ENCODE measurements at places on chromosomes 3 and 15. TPM values are rescaled to one million over a fixed set of nuclear protein-coding genes. Genes with fewer than 3 reads are reported as not detected.

- DNase-seq: no peak
These were observed 237.4 kb upstream of the UMPS start for GRCh38 chr3:124492824-124493223.

- no peak for DNase-seq
These were observed 51.6 kb downstream of the CHDH start for GRCh38 chr3:53794597-53794996.

GRCh38 chr3:61608711-61609110, 47.3 kb downstream of the PTPRG start:
- DNase-seq: no peak

DNA sequence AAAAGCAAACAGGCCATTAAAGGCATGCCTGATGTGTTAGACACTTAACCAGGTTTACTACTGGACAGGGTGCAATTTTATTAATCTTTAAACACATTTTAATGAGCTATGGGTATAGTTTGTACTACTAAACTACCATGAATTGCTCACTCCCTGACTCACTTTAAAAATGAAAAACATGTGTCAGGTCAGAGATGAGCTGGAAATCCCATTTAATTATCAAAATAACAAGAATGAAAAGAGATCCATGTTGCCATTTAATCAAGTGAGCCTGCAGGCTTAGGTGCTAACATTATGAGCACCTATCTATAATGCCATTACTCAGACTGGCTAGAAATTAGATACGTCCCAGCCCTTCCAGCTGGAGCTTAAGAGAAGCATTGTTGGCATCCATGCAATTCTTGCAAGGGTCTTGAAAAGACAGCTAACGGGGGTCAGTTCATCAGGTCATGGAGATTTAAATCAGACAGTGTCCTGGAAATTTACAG, 224.4 kb downstream of the THRB start:
- no peak for DNase-seq

FBXL2 gene
- 9.5 TPM for total RNA-seq

MAPKBP1 gene
- total RNA-seq: 23.7 TPM

- no peak for DNase-seq
These were observed 14.3 kb upstream of the ADPGK start for GRCh38 chr15:72797834-72798233.

DNA sequence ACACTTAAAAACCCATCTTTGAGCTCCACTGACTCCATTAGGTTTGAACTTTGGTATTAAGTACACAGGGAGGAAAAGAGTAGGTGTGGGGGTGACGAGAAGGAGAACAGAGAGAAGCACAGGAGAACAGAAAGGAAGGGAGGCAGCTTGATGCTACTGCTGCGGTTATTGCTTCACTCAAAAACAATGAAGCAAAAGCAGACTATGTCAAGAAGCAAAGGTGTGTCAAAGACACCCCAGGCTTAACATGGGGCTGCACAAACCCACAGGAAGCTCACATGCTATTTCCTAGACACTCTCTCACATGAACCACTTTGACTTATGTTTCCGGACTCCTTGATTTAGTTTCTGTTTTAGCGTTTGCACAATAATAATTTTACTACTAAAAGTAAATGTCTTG, 961.0 kb upstream of the CFAP20DC start:
- DNase-seq: no peak

COL6A5 gene
- total RNA-seq: not detected

DNA sequence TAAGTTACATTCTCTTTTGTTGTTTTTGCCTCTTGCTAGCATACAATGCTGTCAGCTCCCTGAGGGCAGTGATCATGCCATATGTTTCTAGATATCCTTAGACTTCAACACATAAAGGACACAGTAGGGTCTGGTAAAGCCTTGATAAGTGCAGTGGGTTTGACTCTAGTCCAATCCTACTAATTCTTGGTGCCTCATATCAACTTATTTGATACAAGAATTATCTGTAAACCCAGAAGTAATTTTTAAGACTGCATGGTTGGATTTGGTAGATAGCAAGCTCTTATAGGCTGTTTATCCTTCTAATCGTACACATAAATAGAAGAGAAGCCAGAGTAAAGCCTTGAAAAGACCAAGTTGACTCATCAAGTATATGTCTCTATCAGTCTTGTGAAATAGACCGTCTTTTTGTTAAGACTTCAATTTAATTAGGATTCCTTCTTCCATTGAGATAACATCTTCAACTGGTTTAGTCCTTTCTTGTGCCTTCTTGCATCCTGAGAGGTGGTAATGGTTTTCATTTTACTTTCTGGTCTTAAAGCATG, 265.6 kb upstream of the CDIN1 start:
- no peak for DNase-seq

DNA sequence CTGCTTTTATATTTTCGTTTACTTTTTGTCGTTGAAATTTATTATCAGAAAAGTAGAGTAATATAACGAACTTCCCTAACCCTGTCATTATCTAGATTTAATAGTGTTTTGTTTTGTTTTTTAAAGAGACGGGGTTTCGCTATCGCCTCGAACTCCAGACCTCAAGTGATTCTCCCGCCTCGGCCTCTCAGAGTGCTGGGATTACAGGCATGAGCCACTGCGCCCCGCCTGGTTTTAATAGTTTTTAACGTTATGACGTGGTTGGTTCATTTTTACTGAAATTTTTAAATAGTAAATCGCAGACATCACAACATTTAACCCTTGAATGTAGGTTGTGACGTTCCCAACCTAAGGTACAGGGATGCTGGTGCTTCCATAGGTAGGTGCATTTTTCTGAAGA, 1.0 kb downstream of the NGRN start:
- peak; percentile 43 for DNase-seq

PRSS50 gene
- 0.60 TPM for total RNA-seq

DNAH12 gene
- 0.45 TPM for total RNA-seq

DNA sequence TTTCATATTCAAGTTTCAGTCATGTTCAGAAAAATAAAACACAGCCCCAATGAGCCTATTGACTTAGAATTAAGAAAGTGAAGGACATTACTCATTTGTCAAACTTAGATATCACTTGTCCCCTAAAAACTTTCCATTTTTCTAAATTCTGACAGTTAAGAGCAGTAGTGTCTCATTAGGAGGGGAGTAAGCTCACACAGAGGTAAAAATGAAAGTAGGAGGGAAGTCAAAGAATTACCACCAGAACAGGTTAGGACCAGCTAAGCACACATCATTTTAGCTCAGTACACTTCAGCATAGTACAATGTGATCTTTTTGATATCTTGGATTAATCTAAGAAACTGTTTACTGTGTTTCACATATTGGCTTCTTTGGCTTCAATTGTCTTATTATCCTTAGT, 64.3 kb downstream of the OSTN start:
- no peak for DNase-seq

SCN11A gene
- total RNA-seq: under 0.01 TPM

DNA sequence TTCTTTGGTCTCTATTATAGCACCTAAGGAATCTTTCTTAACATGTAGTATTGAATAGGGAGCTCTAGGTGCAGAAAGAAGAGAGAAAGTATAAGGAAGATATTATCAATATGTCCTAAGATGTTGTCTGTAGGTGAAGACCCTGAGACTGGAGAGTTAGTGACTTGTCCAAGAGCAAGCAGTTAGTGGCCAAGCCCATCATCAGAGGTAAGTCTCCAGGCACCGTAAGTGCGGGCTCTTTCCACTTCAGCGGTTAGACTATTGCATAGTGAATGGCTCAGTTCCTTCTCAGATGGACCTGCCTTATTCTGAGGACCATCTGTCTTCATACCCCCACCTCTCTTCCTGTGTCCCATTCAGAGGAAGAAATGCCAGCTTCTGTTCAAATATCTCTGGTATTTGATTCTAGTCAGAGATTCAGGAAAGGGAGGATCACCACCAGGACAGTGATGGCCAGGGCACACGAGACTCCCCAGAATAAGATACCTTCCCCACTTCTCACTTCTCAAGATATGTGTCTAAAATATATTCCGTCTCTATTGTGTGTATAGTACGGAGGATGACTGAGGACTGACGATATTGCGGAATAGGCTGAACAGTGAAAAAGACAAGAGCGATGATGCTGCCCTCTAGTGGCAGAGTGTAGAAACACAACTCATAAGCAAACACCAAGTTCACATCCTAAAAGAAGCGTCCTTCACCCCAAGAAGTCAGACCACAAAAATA, 19.1 kb upstream of the ADGRG7 start:
- DNase-seq: peak; percentile 38

CCDC54 gene
- not detected for total RNA-seq

- DNase-seq: no peak
These were observed 72.3 kb upstream of the ICE2 start for GRCh38 chr15:60551147-60551780.

NEIL1 gene
- total RNA-seq: 36.1 TPM

DNA sequence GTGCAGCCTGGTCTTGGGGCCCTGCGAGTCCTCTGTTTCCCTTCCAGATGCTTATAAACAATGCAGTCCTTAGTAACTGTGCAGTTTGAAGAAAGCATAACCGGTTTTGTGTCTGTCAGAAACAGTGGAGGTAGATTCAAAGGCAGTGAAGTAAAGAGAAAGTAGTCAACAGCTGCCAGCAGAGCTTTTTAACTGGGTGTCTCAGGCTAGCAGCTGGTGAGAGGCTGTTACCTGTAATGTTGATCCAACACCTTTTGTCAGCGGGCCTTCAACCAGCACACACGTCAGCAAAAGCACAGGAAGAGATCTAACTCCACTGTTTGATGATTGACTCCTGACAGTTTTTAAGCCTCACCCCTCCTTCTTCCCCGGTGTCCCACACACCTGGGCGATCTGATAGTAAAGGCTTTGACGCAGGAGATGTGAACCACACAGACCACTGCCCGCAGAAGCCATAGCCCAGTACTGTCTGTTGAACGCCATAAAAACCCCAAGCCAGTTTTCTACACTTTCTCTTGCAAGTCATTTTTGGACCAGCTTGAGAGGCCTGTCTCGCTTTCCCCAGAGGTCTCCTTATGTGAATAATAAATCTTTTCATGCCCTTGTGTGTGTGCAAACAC, 178.0 kb downstream of the FMN1 start:
- DNase-seq: no peak

- no peak for DNase-seq
These were observed 963.2 kb downstream of the ROBO2 start for GRCh38 chr3:78003090-78003489.

GRCh38 chr15:89406940-89407607, 72.5 kb upstream of the POLG start:
- DNase-seq: no peak

GRCh38 chr15:65332391-65333147, 28.1 kb downstream of the RNU5B-1 start:
- DNase-seq: no peak

DNA sequence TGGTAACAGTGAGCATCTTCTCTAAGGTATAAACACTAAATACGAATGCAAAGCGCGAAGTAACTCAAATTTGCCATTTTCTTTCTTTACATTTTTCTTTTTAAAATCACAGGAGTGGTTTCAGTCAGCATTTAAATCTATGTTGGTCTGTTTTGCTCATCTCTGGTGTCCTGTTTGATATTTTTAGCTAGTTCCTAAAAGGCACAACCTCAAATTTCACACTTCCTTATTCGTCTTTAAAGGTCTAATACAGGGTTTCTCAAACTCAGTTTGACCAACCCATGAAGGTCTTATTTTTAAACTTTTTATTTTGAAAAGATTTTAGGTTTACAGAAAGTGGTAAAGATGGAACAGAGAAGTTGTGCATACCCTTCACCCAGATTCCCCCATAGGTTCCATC, 201.1 kb downstream of the MAGI1 start:
- DNase-seq: no peak
